HAP-1 (cell line): ENCODE measurements at places on chromosomes 13 and 19.

- no peak for DNase-seq
Measured at GRCh38 chr19:46471811-46472543, 614 bp upstream of the PNMA8A start.

GRCh38 chr19:45972081-45972946 lies 1.4 kb downstream of the NOVA2 start:
- DNase-seq: no peak

DNA sequence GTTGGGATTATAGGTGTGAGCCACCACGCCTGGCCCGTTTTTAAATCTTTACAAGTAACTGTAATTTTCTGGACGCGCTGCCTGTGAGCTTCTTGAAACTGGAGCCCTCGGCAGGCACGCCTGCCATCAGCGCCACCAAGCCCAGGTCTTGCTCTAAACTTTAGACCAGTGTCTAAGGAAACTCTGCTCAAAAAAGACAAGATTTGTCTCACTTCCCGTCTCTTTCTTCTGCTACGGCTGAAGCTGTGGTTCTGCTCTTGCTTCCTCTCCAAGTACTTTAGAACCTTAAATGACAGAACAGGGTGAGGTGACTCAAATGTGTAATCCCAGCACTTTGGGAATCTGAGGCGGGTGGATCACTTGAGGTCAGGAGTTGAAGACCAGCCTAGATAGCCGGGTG lies 24.9 kb downstream of the RCN3 start:
- DNase-seq: no peak

GRCh38 chr19:21256722-21257121 lies 72.5 kb downstream of the ZNF708 start:
- no peak for DNase-seq

GRCh38 chr19:34767951-34768350 lies 5.1 kb downstream of the ZNF599 start:
- no peak for DNase-seq

DNA sequence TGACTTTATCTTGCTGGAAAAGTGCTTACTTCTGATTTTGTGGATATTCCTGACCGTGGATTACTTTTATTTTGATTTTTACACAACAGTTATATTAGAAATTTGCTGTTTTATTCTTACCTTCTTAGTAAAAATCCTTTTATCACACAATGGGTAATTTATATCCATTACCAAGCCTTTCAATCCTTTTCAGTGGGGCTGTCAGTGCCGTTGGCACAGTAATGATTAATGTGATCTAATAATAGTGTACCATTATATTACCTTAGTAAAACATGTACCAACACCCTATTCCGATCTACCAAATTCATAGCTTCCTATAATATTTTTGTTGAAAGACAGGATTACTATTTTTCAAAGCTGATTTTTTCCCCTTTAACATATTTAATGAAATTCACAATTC lies 87.3 kb upstream of the ZNF536 start:
- DNase-seq: no peak

DNA sequence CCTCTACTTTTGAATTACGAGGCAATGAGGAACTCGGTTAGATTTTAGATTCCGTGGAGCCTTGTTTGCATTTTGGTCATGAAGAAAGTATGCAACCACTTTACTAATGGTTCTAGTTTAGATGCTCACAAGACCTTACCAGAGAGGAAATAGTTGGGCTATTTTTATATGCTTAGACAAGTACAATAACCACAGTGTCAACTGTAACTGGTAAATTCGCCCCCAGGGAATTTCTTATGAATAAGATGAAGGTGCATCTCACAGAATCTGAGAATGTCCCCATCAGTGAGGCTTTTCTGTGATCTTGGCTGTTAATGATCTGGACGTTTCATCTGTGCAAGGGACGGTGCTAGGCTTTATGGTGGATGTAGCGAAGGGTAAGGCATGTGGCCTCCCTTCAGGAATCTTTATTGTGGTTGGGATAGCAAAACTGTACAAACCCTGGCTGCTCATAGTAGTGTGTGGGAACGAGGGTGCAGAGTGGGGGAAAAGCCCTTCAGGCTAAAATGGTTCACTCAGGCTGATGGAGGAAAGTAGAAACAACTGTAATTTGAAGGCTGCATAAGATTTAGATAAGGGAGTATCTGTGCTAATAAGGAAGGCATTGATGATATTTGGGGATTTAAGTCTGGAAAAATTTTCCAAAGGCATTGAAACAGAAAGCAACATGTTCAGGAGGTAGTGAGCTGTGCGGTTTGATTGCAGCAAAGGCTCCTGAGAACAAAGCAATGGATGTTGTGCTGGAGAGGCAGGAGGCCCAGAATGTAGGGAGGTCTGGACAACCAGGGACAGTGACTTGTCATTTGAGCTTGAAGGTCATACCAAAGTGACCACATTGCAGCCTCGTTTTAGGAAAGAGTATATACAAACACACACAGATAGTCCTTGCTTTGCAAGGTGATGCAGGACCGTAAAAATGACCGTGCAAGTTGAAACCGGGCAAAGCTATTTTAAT lies 28.4 kb downstream of the UBAC2 start:
- no peak for DNase-seq

DNA sequence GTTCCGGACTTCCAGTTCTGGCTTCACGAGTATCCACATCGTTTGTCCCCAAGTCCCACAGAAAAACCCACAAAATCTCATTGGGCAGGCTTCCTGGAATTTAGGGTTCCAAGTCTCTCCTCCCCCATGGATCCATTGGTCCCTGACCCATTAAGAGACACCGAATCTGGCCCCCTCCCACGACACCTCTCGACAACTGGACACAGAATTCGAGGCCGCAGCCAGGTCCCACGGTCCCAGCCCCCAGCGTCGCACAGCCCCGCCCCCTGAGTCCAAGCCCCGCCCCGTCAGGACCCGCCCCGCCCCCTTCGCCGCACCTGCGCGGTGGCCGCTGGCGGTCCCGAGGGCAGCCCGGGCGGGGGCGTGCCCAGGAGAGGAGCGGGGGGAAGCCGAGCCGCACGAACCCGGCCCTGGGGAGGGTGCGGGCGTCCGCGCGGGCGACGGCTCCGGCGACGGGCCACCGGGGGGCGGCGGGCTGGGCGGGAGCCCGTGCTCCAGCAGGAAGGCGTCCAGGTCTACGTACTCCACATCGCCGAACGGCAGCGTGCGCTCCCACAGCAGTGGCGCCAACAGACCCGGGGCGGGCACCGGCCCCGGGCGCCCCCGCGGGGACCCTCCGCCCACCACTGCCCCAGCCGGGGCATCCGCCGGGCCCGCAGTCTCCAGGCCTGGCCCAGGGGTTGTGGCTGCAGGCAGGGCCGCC lies 1.8 kb downstream of the DBP start:
- DNase-seq: peak; percentile 56

DNA sequence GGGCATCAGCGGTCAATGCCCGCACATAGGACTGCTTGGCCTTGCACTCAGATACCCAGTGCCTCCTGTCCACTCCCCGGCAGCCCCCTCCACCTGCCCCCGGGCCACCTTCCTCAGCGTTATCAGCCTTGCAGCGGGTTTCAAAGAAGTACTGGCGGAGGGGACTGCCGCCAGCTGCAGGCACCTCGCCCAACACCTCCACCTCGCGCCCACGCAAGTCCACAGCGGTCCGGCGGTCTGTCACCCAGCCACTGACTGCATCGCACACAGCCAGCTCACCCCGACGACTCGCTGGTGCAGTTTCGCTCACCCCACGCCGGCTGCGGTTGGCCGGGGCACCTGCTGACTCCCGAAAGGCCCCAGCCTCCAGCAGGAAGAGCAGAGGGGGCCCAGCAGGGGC lies 3.2 kb downstream of the NTF4 start:
- DNase-seq: no peak

DNA sequence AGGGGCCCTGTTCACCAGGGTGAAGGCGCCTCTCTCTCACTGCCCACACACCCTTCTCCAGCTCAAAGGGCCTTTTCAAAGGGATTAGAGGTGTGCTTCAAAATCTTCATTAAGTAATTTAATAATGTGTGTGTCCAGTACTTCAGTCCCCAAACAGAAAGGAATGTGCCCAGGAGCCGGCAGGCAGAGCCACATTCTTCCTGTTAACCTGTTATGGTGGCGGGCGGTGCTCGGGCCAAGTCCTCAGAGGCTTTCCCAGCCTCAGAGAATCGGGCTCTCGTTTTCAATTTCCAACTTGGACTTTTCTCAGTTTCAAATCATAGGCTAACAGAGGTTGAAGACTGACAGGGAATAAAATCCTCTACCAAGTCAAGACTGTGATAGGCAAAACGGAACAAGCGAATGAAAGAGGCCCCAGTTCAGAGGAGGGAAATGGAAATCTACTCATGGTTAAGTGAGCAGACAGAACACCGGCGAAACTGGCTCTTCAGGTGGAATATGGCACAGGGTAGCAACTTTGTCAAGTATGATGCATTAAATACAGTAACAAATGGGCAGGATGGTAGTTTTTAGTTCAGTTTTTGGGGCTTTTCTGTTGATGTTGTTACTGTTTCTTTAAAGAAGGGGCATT lies 68.6 kb downstream of the FOXO1 start:
- DNase-seq: no peak

GRCh38 chr19:39792999-39793546 lies 14.4 kb downstream of the LEUTX start:
- DNase-seq: peak; percentile 83

DNA sequence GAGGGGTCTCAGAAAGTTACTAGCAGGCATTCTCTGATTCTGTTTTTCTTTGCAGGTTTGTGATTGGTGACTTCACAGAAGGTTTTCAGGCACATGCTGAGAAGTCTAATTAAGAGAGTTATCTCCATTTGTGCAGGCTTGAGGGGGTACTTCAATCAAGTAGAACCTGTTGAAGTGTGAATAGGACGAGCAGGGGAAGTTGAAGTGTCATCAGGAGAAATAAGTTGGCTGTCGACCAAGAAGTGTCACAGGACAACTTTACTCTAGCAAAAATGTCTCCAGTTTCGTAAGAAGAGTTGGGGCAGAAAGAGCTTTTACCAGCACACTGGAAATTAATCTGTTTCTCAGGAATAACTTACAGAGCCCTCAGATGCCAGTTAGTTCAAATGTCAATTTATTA lies 576.5 kb upstream of the SLITRK5 start:
- no peak for DNase-seq

DNA sequence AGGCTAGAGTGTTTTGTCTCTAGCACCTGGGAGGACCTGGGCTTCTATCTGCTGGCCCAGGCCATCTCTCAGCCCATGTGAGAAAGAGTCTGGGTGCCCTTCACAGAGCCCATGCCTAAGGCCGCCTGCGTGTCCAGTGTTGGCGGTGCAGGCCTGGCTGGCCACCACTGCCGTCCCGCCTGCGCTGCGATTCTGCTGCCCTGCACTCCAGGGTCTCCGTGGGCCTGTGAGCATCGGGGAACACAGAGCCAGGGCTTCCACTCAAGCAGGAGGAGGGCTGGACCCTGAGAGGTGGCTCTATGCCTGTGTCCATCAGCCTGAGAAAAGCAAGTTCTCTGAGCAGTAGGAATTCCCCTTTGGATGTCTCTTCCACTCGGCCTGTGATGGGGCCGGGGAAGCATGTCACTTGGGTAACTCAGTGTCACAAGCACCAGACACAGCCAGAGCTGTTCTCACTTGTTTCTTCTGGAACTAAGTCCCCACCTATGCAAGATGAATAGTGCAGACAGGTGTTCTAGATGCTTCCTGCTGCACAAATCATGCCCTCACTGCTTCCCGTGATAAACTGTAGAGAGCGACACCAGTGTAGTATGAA lies 93.9 kb downstream of the RAB20 start:
- no peak for DNase-seq

DNA sequence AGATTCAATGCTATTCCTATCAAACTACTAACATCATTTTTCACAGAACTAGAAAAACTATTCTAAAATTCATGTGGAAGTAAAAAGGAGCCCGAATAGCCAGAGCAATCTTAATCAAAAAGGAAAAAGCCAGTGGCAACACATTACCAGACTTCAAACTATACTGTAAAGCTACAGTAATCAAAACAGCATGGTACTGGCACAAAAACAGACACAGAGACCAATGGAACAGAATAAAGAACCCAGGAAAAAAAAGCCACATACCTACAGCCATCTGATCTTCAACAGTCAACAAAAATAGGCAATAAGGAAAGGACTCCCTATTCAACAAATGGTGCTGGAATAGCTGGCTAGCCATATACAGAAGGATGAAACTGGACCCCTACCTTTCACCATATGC lies 10.4 kb upstream of the SOHLH2 start:
- no peak for DNase-seq

DNA sequence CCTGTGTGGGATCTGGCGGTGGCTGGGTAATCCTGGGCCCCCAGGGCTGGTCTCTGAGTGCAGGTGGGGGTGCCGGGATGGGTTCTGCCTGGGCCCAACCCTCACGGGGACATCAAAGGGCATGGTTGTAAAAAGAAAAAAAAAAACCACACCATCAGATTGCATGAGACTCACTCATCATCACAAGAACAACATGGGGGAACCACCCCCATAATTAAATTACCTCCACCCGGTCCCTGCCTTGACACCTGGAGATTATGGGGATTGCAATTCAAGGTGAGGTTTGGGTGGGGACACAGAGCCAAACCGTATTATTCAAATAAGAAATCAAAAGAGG lies 14.3 kb downstream of the C1QTNF9 start:
- no peak for DNase-seq

DNA sequence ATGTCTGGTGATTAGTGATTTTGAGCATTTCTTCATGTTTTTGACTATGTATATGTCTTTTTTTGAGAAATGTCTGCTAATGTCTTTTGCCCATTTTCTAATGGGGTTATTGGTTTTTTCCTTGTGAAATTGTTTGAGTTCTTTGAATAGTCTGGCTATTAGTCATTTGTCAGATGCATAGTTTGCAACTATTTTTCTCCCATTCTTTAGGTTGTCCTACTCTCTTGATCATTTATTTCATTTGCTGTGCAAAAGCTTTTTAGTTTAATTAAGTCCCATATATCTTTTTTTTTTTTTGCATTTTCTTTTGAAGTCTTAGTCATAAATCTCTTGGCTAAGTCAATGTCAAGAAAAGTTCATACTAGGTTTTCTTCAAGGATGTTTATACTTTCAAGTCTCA lies 449.8 kb downstream of the DACH1 start:
- DNase-seq: no peak

DNA sequence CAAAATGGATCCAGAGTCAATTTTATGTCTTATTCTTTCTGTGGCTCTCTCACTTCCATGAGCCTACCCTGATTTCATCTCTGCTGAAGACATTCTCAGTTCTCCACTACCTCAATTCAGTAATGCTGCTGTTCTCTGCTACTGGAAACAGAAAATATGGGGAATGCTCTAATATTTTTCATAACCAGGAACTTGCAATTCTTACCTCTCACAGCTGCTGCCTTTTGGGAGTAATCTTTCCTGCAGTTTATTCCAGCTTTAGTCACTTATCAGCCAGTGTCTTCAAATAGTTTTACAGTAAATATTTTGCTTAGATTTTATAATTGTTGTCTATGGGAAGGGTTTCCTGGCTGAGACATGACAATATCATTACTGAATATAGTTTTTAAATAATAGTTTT lies 145.1 kb upstream of the UFM1 start:
- no peak for DNase-seq

DNA sequence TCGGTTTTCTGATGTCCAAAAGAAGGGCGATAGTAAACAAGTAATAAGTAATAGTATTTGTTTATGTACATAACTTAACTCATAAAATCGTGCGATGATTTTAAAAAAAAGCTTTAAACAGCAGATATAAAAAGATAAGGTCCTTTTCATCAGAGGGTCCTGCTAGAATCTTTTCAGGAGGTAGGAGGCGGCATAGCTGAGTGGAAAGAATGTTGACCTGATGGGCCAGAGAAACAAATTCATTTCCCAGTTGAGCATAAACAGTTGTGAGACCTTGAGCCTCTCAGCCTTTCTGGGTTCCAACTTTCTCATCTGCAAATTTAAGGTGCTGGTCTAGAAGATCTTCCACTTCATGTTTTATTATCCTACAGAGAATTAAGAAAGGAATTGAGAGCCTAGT lies 173.5 kb downstream of the LACC1 start:
- DNase-seq: no peak
